Mammary epithelial cell (primary cell): ENCODE measurements at places on chromosomes 1 and 21. TPM values are rescaled to one million over a fixed set of nuclear protein-coding genes. Genes with fewer than 3 reads are reported as not detected.
A peak's percentile ranks its signal among the peaks of the same experiment; 100 is the strongest.

The GREM2 gene
- not detected in 2 replicates for total RNA-seq

DNA sequence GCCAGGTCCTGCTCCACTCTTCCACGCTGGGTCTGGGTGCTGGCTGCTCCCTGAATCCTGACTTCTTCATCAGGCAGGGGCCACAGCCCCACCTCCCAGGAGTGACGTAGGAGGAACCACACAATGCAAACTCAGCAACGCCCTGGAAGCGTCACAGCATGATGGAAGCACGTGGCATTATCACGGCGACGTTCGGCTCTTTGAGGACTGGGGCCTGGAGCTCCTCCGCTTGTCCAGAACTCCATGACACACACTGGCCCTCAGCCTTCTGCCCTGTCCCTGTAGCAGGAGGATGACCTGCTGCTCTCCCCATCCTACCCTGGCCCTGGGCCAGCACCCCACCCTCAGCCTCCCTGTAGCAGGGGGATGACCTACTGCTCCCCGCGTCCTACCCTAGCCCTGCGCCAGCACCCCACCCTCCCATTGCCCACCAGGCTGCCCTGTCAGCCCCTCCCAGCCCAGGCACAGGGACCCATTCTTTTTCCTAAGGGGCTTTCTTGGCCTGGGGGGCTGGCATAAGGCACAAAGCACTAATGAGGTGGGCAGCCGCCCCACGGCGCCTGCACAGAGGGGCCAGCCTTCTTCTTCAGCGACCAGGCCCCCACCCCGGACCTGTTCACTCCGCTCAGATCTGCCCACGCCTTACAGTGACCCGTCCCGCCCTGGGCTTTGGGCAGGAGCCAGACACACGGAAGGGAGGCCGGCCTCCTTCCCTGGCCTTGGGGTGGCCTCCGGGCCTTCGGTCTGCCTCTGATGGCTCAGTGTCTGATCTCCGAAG lies 65.7 kb downstream of the DHRS3 start:
- no peak for DNase-seq

- DNase-seq: no peak
Observed at GRCh38 chr1:100075773-100076172, 57.0 kb downstream of the SASS6 start.

GRCh38 chr1:78387871-78388270 lies 102.9 kb upstream of the PTGFR start:
- no peak for DNase-seq

DNA sequence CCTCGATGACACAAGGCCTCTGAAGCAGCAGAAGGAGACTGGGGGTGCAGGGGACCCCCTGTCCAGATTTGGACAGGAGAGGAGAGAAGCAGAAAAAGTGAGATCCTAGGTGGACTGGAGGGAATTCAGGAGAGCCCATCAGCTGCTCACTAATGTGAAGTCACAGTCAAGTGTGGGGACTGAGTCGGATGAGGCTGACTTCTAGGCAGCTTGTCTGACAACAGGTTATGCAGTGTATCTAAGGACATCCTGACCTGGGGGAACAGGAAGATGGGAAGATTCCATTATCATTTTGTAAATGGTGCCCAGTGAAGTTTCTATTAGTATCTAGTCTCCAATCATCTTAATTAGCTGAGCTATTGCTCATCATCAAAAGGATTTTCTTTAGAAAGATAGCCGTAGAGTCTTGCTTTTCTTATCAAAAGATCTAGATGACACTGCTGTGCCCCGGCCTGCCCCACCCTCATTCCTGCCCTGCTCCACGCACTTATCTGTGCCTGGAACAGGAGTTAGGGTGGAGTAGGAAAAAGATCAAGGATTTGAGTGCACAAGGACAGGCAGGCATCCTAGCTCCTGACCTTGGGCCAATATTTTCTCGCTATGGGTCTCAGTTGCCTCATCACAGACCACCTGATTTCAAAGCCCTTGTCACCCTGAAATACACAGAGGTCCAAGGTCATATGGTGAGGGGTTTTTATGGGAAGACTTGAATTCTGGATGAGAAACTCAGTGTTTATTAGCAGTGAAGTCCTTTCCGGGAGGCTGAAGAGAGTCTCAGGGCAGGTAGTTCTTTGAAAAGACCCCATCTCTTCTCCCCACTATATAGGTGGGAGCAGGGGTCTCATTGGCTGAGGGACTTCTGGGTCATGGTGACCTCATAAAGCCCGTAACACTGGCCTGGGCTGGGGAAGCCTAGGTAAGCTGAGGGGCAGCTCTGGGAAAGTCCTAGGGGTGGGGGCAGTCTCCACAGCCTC lies at the start of gene MROH7:
Gene MROH7 (plus strand): TSS at position 924 of the 974 bp plus-strand sequence. CDS start 11,141 bp downstream, outside the sequence.
- DNase-seq: no peak

- no peak for DNase-seq
Observed at GRCh38 chr21:35633501-35633900, 426.8 kb downstream of the SETD4 start.

The CFAP107 gene
- not detected in 2 replicates for total RNA-seq

GRCh38 chr1:47382399-47382983 lies 33.6 kb upstream of the FOXE3 start:
- no peak for DNase-seq

- DNase-seq: no peak
Observed at GRCh38 chr1:33848205-33848937, 15.5 kb upstream of the HMGB4 start.

DNA sequence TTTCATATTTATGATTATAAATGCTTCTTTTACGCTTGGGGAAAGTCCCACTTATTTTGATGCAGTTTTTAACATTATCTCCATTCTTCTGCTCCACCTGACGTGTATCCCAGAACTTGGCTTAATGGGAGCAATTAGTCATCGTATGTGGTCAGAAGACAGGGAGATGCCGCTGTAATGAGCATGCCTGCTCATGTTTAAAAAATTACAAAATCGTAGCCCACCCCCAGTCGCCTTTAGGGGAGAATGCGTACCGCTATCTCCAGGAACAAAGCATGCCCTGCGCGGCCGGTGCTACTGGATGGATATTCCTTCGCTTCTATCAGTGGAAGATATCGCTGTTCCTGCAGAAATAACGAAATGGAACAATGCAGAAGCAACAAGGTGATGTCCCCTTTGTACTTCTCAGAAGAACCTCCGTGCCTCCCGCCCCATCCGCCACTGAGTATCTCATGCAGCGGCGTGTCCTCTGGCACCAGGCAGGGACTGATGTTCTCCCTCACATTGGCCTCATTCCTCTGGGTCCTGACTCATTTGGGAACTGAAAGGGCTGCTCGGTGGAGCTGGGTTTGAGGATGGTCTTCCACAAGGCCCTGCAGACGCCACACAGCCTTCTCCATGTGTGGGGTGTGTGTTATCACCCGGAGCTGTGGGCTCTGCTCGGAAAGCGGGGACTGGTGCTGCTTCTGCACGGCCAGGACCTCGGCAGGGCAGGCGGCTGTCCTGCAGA lies 116.3 kb upstream of the COL6A1 start:
- peak; percentile 87 for DNase-seq

- DNase-seq: no peak
Observed at GRCh38 chr1:33005838-33006421, 30.8 kb downstream of the AK2 start.
